ENCODE measurements at places on chromosomes 1 and 21. TPM values are rescaled to one million over a fixed set of nuclear protein-coding genes. Genes with fewer than 3 reads are reported as not detected.

- no peak for DNase-seq
Measured at GRCh38 chr1:8091691-8092090, 65.6 kb upstream of the ERRFI1 start.

GRCh38 chr1:175839779-175840669, 96.6 kb upstream of the TNR start:
- no peak for DNase-seq

- no peak for DNase-seq
Measured at GRCh38 chr1:42186152-42186551, 21.6 kb upstream of the GUCA2A start.

DNA sequence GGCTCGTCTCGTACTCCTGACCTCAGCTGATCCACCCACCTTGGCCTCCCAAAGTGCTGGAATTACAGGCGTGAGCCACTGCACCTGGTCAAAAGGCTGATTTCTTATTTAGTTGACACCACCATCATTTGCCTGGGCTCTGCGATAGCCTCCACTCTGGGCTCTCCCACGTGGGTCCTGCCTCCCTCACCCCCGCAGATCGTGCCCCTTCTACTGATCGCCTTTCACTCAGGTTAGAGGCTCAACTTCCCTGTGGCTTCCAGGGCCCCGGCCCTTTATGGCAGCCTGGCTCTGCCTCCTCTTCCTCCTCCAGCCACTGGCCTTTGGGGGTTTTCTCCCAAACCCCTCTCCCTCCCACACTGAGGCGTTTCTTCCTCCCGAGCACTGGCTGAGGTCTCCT, 2.5 kb upstream of the MFAP2 start:
- no peak for DNase-seq

The MATN1 gene
- not detected for total RNA-seq
